ENCODE measurements at places on chromosomes 7 and 10. TPM values are rescaled to one million over a fixed set of nuclear protein-coding genes. Genes with fewer than 3 reads are reported as not detected.

The ELOVL3 gene
- 2.4 TPM for total RNA-seq

The CALML3 gene
- not detected for total RNA-seq

The OR2A42 gene
- total RNA-seq, result under 0.01 TPM

The HMX2 gene
- total RNA-seq, result not detected

The SMO gene
- total RNA-seq, result 28.8 TPM

The ANXA7 gene
- total RNA-seq, result 103 TPM

The CPN1 gene
- total RNA-seq, result not detected

All from smooth muscle cell of the umbilical artery (primary cell).